ENCODE measurements at places on chromosomes 5 and 9.

DNA sequence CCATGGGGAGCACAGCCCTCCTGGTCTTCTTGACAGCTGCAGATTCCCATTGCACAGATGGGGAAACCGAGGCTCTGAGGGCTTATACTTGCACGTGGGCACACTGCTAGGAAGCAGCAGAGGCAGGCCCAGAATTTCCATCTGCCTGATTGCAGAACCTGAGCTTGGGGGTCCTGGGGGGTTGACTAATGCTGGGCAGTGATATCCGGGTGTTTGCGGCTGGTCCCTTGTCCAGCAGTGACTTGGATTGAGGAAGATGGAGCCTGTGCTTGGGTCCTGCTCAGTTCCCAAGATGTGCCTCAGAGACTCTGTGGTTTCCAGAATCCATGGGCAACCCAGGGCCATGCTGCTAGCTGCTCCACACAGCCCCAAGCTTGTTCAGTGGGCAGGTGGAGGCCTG, 91.2 kb downstream of the PHF2 start:
- no peak for DNase-seq

DNA sequence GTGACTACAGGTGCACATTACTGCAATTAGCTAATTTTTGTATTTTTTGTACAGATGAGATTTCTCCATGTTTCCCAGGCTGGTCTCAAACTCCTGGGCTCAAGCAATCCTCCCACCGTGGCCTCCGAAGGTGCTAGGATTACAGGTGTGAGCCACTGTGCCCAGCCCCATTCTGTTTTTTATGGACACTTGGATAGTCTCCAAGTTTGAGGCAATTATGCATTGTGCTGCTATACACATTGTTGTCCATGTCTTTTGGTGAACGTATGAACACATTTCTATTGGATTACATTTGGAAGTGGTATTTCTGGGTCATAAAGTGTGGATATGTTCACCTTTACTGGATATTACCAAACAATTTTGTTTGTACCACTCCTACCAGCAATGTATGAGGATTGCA, 22.4 kb upstream of the PLPP1 start:
- DNase-seq = no peak

GRCh38 chr5:149422366-149423048, 43.4 kb upstream of the IL17B start:
- no peak for DNase-seq

DNA sequence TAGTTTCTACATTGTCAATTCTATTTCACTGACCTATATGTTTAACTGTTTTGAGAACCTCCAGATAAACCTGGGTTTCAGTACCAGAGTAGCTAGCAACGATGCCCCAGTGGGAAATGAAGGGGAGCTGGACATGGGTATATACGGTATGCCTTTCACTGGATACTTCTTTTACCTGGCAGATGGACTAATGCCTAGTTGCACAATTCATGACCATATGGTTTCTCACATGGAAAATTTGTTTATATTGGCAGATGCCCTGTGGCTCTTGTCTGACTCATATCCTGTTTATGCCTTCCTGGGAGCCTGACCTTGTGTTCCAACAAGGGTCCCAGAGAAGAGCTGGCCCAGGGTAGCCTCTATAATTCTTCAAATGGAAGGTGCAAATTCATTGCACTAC, 144.1 kb downstream of the MAT2B start:
- no peak for DNase-seq

Measured in germinal center (tissue), 1 donor.